ENCODE measurements at places on chromosomes 11 and 22.

GRCh38 chr11:96607864-96608558, 218.2 kb downstream of the JRKL start:
- DNase-seq = peak; percentile 11

DNA sequence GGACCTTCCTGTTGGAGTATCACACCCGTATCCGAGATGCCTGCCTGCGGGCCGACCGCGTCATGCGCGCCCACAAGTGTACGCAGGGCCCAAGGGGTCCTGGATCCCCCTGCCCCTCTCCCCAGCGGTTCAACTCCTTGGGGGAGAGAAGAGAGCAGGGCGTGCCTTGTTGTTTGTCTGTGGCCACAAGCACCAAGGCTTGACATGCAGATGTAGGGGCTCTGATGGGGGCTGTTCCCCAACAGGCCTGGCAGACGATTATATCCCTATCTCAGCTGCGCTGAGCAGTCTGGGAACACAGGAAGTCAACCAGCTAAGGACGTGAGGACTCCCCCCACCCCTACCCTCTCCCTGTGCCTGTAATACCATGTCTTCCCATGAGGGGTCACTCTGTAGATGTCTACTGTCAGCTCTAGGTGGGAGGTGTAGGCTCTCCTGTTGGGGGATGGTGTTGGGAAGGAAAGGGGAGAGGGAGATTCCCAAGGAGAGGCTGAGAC, 6.8 kb downstream of the CFL1 start:
- DNase-seq = no peak

- no peak for DNase-seq
These were observed 71.1 kb downstream of the RPUSD4 start for GRCh38 chr11:126140201-126140925.

GRCh38 chr22:47594836-47595521, 832.5 kb downstream of the TBC1D22A start:
- no peak for DNase-seq

DNA sequence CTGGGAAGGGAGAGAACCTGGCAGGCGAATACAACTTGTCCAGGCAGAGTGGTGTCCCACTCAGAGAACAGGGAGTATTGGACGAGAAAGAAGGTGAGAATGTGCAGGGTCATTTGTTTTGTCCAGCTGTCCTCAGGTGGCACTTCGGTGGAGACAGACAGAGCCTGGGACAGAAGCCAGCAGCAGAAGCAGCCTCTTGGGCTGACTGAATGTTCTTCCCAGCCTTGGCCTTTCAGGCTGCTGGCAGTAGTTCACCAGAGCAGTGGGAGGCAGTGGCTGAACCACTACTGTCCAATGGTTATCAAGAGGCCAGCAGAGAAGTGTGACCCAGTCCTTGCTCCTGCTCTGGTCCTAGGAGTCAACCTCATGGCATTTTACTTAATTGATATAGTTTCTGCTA, 331.1 kb upstream of the NARS2 start:
- no peak for DNase-seq

DNA sequence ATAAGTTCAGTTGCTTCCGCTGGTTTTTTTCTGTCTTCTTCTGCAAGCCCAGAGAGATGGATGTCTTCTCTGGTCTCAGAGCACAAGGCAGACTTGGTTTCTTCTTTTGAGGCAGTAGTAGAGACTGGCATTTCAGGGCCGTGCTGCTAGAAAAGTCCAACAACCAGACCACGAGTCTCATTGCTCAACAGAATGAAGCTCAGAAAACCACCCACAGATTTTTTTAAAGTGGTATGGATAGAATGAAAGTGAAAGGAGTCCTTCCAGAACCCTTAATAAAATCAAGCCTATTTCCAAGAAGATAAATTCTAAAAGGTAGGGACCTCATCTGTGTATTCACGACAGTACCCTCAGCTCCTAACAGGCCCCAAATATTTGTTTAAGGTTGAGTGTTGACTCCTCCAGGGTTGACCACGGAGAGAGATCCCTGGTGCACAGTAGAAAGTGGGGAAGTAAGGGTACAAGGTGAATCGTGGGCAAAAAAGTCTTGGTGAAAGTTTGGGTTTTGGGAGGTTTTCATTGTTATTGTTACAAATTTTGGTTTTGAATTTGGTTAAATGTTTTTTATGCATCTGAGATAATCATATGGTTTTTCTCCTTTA, 43.6 kb upstream of the DDX6 start:
- no peak for DNase-seq

- DNase-seq = no peak
These were observed 28.9 kb downstream of the CD5 start for GRCh38 chr11:61131186-61131585.

DNA sequence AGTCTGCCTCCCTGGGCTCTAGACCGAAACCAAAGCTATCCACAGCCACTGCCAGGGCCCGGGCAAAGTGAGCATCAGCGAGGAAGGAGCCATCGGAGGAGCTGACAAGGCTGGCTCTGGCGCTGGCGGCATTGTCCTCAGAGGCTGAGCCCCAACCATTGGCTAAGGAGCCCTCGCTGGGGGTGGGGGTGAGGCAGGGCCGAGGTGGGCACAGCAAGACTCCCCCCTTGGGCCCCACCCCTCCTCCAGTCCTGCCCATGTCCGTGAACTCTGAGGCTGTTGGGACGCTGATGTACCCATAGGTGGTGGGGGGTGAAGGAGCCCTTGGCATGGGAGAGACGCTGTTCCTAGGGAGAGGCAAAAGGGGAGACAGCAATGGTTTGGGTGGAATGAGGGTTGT, 11.2 kb downstream of the ROBO4 start:
- no peak for DNase-seq

Data from non-pigmented ciliary epithelial cell (primary cell).